Liver (tissue), 10 donors: ENCODE measurements at places on chromosomes 7 and 10. TPM values are rescaled to one million over a fixed set of nuclear protein-coding genes. Genes with fewer than 3 reads are reported as not detected.

- DNase-seq: no peak
Measured at GRCh38 chr10:108789919-108790318, 1133.4 kb downstream of the XPNPEP1 start.

DNA sequence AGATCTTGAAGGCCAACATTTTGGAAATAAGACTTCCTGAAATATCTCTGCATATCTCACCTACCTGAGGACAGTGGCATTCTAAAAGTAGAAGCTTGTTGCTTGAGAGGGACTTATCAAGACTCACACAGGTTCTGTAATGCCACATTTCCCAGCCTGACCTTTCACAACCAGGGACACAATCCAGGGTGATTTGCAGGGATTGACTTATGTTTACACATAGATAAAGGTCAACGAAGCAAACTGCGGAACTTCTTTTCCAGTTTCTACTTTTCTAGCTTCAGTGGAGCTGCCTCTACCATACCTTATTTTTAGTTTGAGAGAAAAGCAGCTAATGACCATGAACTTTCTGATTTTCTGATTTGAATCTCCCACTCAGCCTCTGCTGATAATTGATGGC is 148.7 kb downstream of the SLC16A9 start:
- DNase-seq: no peak

DNA sequence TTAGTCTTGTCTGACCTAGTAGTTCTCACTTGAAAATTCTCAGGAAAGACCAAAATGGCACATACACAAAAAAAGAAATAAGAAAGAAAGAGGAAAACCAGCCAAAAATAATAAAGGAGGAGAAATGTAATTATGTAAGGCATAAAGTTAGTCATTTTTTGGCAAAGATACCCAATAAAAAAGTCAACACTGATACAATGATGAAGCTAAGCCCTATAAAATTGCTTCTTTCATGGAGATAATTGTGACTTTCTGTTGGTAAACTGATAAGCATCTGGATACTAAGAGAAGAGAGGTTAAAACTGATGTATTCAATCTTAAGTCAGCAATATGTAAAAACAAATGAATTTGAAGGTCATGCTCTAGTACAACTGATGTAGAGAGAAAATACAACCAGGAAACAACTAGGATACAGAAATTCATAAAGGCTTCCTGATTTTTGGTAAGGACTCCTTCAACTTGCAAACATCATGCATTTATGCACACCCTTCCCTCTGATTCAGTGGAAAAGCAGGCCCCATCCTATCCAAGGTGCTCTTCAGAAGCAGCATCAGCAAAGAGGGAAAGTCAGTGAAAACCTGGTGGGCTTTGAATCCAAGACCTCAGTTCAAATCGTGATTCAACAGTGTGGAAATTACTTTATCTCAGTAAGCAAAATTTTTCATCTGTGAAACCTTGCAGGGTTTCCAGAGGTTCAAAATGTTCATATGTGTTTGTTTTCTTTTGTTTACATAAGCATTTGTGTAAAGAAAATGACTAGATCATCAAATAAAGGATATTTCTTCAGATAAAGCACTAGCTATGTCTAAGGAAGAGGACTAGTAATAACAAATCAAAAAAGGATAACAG is 32.6 kb downstream of the IMMP2L start:
- no peak for DNase-seq

DNA sequence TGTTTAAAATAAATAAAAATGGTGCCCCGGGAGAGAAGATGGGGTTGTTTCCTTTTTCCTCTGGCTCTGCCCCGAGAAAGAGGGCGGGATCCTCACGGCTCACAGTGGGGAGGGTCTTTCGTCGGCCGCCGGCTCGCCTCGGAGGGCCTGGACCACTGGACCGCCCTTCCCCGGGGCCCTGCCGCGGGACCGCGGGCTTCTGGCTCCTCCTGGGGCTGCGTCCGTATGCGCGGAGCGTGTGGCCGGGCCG is 3.5 kb upstream of the IGF2BP3 start:
- DNase-seq: no peak

- no peak for DNase-seq
Measured at GRCh38 chr7:84847790-84848189, 339.1 kb downstream of the SEMA3D start.

The NKX2-3 gene
- polyA plus RNA-seq: not detected

The NAT16 gene
- not detected for polyA plus RNA-seq

The GNAT3 gene
- not detected for polyA plus RNA-seq
